ENCODE measurements at places on chromosomes 11 and 22. TPM values are rescaled to one million over a fixed set of nuclear protein-coding genes. Genes with fewer than 3 reads are reported as not detected.

Gene FUT4
- 23.4 TPM for total RNA-seq

Gene UPK3A
- total RNA-seq, result not detected

Gene CNTF
- 4.7 TPM for total RNA-seq

Gene SLN
- total RNA-seq, result not detected

Gene CD3G
- total RNA-seq, result 0.27 TPM

Gene MMP8
- total RNA-seq, result not detected

DNA sequence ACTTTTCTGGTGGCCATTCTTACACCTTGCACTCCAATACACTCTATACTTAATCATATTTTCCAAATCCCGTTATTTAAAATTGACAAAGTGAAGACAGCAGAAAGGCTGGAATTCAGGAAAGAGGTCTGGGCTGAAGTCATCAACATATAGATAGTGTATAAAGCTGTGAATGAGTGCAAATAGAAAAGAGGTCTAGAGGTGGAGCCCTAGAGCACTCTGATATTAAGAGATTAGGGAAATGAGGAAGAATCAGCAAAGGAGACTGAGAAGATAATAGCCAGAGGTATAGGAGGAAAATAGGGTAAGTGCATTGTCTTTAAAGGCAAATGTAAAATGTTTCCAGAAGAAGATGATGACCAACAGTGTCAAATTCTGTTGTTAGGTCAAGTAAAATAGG is 7.9 kb downstream of the CTR9 start:
- no peaks in the 10 kb centered on the region for H3K4me1 ChIP-seq
- no peak for DNase-seq
- no peak overlapping the region for H3K4me3 ChIP-seq
- H3K27ac ChIP-seq, result no peak overlapping the region
- H3K27me3 ChIP-seq, result no peaks in the 10 kb centered on the region

- H3K4me1 ChIP-seq, result peaks cover 13% of the 10 kb centered on the region
- no peaks in the 10 kb centered on the region for H3K36me3 ChIP-seq
- no peaks in the 10 kb centered on the region for H3K27me3 ChIP-seq
- peak overlapping the region; percentile 21 for H3K27ac ChIP-seq
- no peak for DNase-seq
Measured at GRCh38 chr11:63560506-63561180, 2.5 kb downstream of the PLAAT2 start.

DNA sequence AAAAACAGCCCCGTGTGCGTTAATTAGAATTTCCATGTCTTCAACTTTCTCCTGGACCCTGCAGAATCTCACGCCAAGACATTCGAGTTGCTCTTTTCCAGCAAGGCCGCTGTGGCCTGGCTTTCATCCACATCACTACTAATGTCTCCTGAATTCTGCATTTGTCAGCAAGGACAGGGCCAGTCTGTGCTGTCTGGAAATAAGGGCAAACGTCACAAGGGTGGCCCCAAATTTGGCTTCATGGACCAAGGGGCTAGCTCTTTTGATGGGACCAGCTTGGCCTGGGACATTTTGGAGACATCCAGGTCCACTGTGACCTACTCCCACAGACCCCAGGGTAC is 33.4 kb downstream of the KCNQ1OT1 start:
- no peak overlapping the region for H3K4me3 ChIP-seq
- H3K27me3 ChIP-seq, result no peaks in the 10 kb centered on the region

DNA sequence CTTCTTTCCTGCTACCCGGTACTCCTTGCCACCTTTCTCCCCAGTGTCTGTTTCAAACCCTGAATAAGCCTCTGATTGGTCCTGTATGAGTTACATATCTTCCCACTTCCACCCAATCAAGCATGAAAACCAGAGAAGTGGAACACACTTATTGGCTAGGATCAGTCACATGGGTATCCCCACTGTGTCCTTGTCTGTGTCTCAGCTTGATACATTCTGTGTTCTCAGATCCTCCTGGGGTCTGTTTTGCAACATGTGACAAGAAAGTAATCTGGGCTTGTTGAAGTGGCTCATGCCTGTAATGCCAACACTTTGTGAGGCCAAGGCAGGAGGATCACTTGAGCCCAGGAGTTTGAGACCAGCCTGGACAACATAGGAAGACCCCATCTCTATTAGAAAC is 23.9 kb downstream of the MCHR1 start:
- H3K4me1 ChIP-seq, result no peaks in the 10 kb centered on the region
- H3K4me3 ChIP-seq, result no peak overlapping the region
- no peak overlapping the region for H3K27ac ChIP-seq
- no peaks in the 10 kb centered on the region for H3K36me3 ChIP-seq
- no peak for DNase-seq

DNA sequence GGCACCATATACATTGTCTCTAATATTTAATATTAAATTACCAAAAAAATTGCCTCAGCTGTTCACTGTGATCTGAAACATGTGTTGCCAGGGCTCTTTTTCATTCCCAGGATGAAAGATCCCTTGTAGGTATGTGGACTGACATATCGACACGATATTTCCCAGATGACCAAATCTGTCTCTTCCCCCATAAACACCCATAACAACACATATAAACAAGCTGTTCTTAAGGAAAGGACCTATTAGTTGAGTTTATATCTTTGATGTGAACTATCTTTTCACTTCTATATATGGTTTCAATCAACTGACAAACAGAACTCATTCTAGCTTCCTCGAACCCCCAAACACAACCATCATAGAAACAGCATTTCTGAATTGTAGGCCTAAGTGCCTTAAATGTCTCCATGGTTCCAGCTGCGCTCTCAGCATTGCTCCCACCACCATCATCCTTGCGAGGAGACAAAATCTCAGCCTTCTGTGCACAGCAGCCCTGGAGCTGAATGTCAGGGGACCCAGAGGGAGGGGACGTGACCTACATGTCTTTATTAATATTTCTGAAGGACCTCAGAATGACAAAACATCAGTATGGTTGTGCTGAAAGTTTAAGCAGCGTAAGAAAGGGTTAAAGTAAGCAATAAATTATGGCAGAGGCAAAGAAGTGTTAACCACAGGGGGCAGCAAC is 67.0 kb downstream of the ETS1 start:
- peak overlapping the region; percentile 99 for H3K27ac ChIP-seq
- DNase-seq, result no peak
- H3K36me3 ChIP-seq, result no peaks in the 10 kb centered on the region
- H3K4me1 ChIP-seq, result peaks cover 32% of the 10 kb centered on the region
- no peaks in the 10 kb centered on the region for H3K27me3 ChIP-seq
- H3K4me3 ChIP-seq, result peak overlapping the region; percentile 99

GRCh38 chr11:96038046-96038445 is 114.1 kb upstream of the MTMR2 start:
- H3K27me3 ChIP-seq, result no peaks in the 10 kb centered on the region
- no peaks in the 10 kb centered on the region for H3K4me1 ChIP-seq
- no peak for DNase-seq
- H3K27ac ChIP-seq, result no peak overlapping the region

DNA sequence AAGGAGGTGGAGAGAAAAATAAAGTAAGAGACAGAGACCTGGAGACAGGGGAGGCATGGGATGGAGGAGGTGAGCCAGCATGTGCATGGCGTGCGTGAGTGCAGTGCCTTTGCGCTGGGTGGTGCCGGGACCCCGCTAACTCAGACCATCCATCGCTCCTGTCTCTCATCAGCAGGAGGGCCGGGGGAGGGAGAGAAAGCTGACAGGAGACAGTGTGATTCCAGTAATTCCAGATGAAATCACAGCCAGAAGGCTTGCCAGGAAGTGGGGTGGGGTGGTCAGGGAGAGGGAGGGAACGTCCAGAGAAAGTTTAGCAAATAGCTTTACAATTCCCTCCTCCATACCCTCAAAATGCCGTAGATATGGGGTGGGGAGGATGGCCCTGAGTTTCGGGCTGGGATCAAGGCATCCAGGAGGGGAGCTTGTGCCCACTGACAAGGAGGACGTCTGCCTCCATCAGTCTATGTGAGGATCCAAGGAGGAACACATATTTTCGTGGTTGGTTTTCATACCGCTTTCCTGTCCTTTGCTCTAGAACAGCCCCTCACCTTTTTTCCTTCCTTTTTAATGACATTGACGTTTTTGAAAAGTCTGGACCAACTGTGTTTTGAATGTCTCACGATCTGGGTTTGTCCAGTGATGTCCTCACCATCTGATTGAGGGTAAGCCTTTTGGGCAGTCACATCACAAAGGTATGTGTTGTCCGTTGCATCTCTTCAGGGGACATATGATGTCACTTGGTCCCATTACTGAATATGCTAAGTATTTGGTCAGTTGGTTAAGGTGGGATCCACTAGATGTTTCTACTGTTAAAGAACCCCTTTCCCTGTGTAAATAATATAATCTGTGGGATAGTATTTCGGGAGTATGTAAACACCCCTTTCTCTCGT is 567.3 kb downstream of the MIAT start:
- no peaks in the 10 kb centered on the region for H3K4me1 ChIP-seq
- no peaks in the 10 kb centered on the region for H3K36me3 ChIP-seq
- no peak for DNase-seq
- no peak overlapping the region for H3K27ac ChIP-seq

GRCh38 chr11:65334696-65335295 is 1.1 kb downstream of the DPF2 start:
- no peak for DNase-seq
- H3K4me3 ChIP-seq, result peak overlapping the region; percentile 83
- H3K27me3 ChIP-seq, result no peaks in the 10 kb centered on the region
- peaks cover 8% of the 10 kb centered on the region for H3K4me1 ChIP-seq

GRCh38 chr11:116454020-116454645 is 318.7 kb downstream of the BUD13 start:
- no peak overlapping the region for H3K4me3 ChIP-seq
- H3K27me3 ChIP-seq, result no peaks in the 10 kb centered on the region
- H3K36me3 ChIP-seq, result no peaks in the 10 kb centered on the region
- no peaks in the 10 kb centered on the region for H3K4me1 ChIP-seq
- H3K27ac ChIP-seq, result no peak overlapping the region
- no peak for DNase-seq

- no peaks in the 10 kb centered on the region for H3K27me3 ChIP-seq
- H3K27ac ChIP-seq, result no peak overlapping the region
- H3K4me3 ChIP-seq, result no peak overlapping the region
- no peak for DNase-seq
- H3K4me1 ChIP-seq, result no peaks in the 10 kb centered on the region
Measured at GRCh38 chr11:10979529-10979928, 121.7 kb upstream of the ZBED5 start.

GRCh38 chr11:97525273-97525672 is 1135.5 kb downstream of the JRKL start:
- no peak for DNase-seq
- no peaks in the 10 kb centered on the region for H3K4me1 ChIP-seq
- no peak overlapping the region for H3K27ac ChIP-seq
- H3K36me3 ChIP-seq, result no peaks in the 10 kb centered on the region

- no peak overlapping the region for H3K27ac ChIP-seq
- no peak overlapping the region for H3K4me3 ChIP-seq
- no peak for DNase-seq
- H3K36me3 ChIP-seq, result no peaks in the 10 kb centered on the region
- H3K27me3 ChIP-seq, result no peaks in the 10 kb centered on the region
Measured at GRCh38 chr11:1717745-1718144, 20.8 kb downstream of the KRTAP5-6 start.

GRCh38 chr11:1839204-1839923 is 583 bp downstream of the TNNI2 start:
- H3K36me3 ChIP-seq, result no peaks in the 10 kb centered on the region
- H3K4me3 ChIP-seq, result no peak overlapping the region
- no peak for DNase-seq
- no peaks in the 10 kb centered on the region for H3K4me1 ChIP-seq
- no peak overlapping the region for H3K27ac ChIP-seq

DNA sequence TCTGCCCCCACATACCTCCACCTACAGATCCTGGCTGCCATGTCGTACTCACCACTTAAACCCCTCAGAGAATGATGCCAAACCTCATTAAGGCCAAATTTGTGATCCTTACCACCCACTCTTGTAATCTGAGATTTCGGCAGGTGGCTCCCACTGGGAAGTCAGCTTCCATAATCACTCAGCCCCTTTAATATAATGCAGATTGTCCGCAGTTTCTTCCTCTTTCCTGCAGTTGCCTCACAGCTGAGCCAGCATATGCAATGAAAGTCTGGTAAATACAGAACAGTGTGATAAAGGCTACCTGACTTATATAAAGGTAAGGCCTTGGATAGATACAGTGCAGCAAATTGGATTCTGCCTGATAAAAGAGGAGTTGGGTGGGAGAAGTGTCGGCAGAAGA is 515.2 kb upstream of the TENM4 start:
- no peaks in the 10 kb centered on the region for H3K36me3 ChIP-seq
- DNase-seq, result no peak
- H3K4me3 ChIP-seq, result no peak overlapping the region
- H3K27me3 ChIP-seq, result no peaks in the 10 kb centered on the region

GRCh38 chr11:34199525-34199924 is 94.1 kb downstream of the NAT10 start:
- peaks cover 5% of the 10 kb centered on the region for H3K4me1 ChIP-seq
- H3K27me3 ChIP-seq, result no peaks in the 10 kb centered on the region
- no peak for DNase-seq
- no peak overlapping the region for H3K27ac ChIP-seq
- H3K4me3 ChIP-seq, result no peak overlapping the region
- H3K36me3 ChIP-seq, result peaks cover 5% of the 10 kb centered on the region

DNA sequence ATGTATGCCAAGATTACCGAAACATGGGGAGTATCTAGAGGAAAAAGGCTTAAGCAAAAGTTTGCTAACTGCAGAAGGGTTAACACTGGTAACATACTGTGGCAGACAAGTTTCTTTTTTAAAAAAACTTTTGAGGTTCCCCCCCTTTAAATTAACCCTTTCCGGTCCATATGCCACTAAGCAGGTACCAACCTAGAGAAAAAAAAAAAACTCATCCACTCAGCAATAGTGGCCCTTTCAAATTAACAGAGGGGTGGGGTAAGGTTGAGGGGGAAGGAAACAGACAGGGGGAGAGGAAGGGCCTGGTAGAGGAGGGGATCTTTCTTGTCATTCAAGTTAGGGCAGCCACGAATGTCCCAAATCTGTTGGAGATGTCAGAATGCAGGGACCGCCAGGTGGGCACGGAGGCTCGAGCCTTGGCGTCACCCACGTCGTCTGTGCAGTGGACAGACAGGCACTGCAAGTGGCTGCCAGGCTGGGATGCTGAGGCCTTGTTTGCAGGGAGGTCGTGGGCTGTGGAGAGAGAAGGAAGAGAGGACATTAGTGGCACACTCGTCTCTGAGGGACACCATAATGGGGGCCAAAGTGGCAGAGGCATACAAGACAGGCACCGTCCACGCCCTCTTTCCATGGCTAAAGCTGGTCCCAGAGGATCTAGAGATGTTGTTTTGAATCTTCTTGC is 50.8 kb downstream of the MN1 start:
- H3K27me3 ChIP-seq, result no peaks in the 10 kb centered on the region
- H3K36me3 ChIP-seq, result no peaks in the 10 kb centered on the region
- H3K27ac ChIP-seq, result peak overlapping the region; percentile 86

DNA sequence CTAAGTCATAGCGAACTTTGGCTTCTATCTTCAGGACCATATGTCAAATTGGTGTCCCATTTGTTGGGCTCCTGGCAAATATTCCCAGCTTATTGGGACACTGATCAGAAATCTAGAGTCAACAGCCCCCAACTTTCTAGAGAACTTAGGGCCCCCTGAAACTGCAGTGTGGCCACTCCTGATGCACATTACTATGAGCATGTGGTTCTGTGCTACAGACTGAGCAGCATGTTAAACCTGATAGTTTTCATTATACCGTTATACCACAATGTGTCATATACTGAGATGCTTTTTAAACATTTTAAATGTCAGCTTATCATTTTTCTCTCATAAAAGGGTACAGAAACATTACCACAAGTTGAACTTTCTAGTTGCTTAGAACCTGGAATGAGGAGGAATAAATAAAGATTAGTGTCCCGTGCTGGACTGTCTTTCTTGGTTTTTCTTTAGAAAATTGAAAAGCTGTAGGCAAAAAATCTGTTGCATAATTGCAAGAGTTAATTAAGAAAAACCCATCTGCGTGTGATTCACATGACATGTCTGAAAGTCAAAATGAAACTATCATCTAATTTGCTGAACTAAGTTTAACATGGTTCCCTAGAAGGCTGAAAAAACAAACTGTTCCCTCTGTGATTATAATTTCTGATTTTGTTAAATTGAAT is 16.4 kb upstream of the CTSC start:
- no peak overlapping the region for H3K27ac ChIP-seq
- H3K27me3 ChIP-seq, result no peaks in the 10 kb centered on the region
- peaks cover 5% of the 10 kb centered on the region for H3K4me1 ChIP-seq
- no peaks in the 10 kb centered on the region for H3K36me3 ChIP-seq
- DNase-seq, result no peak

Measured in thoracic aorta (tissue), 2 donors.